ENCODE measurements at places on chromosomes 3 and 15.

GRCh38 chr3:186095561-186096081 is 13.3 kb downstream of the ETV5 start:
- no peak for DNase-seq

- no peak for DNase-seq
Measured at GRCh38 chr15:100141311-100142001, 200.3 kb downstream of the ADAMTS17 start.

DNA sequence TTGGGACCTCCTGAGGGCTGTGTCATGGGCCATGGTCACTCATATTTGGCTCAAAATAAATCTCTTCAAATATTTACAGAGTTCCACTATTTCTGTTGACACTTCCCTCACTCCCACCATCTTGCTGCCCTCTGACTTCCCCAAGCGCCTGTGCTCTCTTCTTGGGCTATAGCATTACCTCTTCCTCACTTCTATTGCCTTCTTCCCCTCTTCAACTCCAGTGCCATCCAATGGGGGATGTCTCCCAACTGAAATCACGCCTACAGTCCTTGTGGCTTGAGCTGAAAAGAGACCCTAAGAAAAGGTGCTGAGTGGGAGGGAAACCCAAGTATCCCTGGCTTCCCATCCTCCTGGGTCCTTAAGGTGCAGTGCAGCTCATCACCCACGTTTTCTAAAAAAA is 21.8 kb downstream of the UMPS start:
- DNase-seq, result no peak

GRCh38 chr15:66253418-66254088 is at the start of gene MEGF11:
Gene MEGF11, minus strand, starts transcription at chr15:66253750. Its CDS starts 125,347 bp downstream, at chr15:66128403.
- no peak for DNase-seq

- peak; percentile 72 for DNase-seq
Measured at GRCh38 chr15:56919031-56919608, 676 bp downstream of the TCF12 start.

GRCh38 chr3:71579935-71580406 is 3.6 kb downstream of the FOXP1 start:
- DNase-seq, result no peak

Measured in activated T-cell treated with anti-CD3 and anti-CD28 coated beads, Interleukin-2, amount 50 U/mL, for 1 hour (primary cell).